Peyer's patch (tissue), 4 donors: ENCODE measurements at places on chromosomes 4 and X.

DNA sequence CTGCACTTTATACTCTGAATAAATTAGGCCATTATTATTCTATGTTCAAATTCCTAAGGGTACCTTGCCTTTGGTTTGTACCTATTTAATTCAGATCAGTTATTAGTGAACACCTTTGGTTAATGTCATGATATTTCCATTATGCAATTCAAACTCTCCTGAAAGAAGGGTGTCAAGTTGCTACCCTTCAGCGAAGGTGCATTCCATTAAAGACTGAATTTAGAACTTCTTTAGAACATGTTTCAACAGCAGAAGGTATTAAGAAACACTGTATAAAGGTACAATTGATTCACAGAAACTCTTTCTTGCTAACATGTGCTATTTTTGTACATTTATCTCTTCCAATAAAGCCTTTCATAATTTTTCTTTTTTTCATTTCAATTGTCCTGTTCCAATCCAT is 1545.4 kb upstream of the PCDH10 start:
- no peak for DNase-seq

- no peak for DNase-seq
Measured at GRCh38 chr4:177778623-177779022, 336.4 kb upstream of the AGA start.

DNA sequence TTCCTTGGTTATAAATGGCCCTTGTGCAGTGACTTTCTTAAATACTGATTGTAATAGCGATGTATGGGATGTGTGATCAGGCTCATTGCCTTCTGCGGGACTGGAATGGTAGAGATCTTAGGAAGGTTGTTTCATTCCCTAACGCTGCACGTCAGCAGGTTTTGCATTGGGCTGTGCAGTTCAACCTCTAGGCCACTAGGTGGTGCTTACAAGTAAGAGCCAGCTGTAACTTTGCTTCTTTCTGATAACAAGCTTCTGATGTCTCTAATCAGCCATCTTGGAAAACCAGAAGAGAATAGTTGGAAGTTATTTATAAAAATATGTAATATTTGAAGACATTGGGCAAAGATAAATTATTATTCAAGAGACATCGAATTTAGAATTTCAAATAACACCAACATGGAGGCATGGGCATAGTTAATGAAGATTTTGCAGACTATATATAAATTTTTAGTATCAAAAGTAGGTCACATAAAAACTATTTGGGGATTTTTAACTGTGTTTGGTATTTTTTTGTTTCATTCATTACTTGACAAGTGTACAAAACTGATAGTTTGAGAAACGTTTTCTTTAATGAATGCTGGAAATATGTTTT is 339.7 kb upstream of the PCDH7 start:
- DNase-seq, result no peak

- no peak for DNase-seq
Measured at GRCh38 chrX:23790155-23790497, 7.2 kb downstream of the SAT1 start.

GRCh38 chr4:152828122-152828521 is 48.4 kb downstream of the ARFIP1 start:
- DNase-seq, result no peak

GRCh38 chr4:28686618-28687017 is 1826.0 kb downstream of the STIM2 start:
- no peak for DNase-seq

DNA sequence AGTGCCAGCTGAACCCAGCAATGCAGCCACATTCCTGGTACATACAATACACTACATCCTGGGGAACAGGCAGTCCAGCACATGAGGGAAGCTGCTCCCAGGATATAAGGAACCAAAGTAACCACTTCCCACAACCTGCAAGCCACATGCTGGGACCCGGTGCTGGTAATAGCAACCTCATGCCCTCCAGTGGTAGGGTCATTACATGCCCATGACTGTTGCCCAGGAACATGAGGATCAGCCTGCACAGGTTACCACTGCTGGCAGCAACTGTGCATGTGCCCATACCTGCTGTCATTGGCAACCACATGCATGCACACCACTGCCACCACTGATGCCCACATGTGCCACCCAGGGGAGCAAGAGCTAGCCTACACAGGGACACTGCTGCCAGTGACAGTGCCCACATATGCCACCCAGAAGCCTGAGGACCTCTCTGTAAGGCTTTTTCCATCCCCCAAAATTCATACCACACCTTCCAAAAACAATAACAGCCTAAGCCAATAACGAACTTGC is 1982.5 kb downstream of the ARAP2 start:
- no peak for DNase-seq

DNA sequence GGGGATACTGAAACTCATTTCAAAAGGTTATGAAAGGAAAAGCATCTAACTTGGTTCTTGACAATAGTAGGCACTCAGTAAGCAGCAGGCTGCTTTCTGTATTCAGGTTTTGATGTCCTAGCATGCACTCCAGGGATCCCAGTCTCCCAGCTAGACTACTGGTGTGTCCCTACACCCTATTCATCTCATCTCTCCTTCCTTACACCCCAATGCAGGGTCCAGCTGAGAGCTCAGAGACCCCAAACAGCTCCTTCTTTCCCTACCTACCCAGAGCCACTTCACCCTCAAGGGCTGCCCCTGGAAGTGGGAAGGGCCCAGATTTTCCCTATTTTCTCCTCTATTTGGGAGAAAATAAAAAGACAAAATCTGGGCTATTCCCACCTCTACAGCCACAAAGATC is 1.6 kb upstream of the EFNB1 start:
- no peak for DNase-seq

DNA sequence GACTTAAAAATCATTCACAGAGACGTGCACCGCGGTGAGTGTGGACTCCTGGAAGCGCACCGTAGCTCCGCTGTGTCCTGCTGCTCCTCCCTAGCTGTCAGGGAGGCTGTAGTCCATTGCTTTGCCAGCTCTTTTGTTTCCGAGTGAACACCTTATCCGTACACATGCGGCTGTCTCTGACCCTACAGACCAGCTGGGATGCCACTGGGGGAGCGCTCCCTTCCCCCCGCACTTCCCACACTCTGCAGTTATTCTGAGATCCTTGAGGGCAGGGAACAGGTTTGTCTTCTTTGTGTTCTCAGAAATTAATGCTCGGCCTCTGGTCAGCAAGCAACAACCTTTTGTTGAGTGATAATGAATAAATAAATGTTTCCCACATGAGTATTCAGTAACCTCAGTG is 33.7 kb upstream of the MSANTD1 start:
- no peak for DNase-seq

DNA sequence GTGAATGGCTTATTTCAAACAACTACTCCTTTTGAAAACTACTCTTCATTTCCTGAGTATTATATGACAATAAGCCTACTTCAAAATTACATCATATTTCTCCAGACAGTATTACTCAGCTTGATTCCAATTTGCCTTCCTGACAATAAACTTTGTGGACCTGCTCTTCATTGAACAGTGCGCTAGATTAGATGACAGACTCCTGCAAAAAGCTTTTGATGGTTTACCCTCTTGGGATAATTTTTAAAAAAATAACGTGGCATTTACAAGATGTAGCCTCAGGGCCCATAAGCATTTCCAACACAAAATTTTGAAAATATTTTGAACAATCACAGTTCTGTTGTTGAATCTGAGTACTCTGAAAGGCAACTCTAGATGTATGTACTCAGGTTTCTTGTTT is 25.9 kb downstream of the MGAT4D start:
- DNase-seq, result no peak

DNA sequence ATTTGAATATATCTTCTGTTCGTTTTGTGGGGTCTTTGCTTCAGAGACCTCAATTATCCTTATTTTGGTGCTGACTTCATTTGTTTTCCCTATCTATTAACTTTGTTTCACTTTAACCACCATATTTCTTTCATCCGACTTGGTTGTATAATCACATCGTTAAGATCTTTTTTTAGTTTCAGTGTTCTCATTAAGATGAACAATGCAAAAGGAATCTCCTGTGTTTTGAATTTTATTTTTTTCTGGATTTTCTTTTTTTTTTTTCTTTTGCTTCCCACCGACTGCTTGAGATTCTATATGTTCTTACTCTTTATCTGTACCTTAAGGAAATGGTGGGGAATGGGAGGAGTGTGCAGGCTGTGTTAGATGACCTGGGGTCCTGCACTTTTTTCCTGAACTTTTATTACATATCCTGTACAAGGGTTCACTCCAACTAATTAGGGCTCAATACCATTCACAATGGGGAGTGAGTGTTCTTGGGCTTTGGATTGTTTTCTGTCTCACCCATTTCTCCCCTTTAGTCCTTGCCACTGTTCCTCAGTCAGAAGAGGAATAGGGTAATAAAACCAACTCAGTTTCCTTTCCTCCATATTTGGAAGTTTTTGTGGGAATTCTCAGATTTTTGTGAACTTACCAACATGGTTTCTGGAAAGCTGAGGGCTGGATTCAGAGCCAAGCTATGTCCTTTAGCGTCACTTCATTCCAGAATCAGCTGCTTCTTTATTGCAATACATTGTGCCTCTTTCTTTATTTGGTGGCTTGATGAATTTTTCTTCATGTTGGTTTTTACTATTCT is 43.2 kb upstream of the BMPR1B start:
- no peak for DNase-seq

GRCh38 chr4:139593091-139593564 is 37.1 kb upstream of the SETD7 start:
- no peak for DNase-seq

GRCh38 chr4:15765391-15765790 is 12.7 kb upstream of the CD38 start:
- DNase-seq, result no peak

DNA sequence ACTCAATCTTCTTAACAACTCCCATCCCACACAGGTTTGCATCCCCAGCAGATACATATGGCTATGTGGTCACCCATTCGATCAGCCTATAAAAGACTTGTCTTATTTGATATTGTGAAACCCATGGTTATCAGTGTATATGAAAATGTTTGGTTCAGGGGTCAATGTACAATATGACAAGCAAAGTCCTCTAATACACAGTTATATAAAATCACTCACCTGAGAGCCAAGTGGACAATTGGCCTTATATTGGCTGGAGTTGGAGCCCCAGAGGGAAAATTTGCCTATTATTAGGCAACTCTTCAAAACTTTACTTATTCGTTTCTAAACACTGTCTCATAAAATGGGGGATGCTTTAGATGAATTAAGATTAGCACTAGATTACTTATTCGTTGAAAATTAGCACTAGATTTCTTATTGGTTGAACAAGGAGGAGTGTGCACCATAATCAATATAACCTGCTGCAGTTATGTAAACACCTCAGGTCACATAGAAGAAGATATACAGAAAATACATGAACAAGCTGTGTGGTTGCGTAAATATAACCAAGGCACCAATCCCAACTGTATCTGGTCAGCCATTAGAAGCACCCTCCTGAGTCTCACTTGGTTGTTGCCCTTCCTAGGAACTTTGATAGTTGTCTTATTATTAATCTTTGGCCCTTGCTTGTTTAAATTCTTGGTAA is 10.7 kb upstream of the ADH4 start:
- DNase-seq, result no peak

DNA sequence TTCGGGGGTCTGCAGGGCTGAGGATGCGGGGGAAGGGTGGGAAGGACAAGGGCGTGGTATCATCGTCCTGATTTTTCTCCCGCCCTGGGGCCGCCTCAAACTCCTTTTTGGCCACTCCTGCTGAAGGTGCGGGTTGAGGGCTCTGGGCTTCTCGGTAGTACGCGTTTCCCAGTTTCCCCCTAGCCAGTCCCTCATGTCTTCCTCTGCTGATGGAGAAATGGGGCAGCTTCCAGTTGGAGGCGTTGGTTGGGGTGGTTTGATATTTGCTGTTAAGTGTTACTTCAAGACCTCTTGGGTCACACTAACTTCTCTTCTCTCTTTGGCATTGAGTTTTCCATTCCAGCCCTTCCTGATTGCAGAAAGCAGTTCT is 482 bp downstream of the GSTCD start:
- DNase-seq, result peak; percentile 54

DNA sequence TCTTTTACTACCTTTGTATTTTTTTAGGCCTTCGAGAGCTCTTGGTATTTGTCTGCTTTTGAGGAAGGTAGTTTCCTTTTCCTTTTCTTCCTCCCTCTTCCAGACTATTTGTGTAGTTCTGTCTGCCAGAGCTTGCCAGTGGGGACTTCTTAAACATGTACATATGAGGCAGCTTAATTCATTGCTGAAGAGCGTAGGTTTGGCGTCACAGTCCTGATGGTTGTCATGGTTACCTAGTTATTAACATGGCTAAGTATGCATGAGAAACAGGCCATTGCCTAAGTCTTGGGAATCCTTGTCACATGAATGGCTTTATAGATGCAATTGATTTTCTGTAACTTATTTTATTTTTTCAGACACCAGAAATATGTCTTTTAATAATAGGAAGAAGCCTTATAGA is 48.5 kb upstream of the ARMCX2 start:
- DNase-seq, result no peak

GRCh38 chrX:106401965-106402559 is 209.7 kb upstream of the RADX start:
- peak; percentile 52 for DNase-seq

DNA sequence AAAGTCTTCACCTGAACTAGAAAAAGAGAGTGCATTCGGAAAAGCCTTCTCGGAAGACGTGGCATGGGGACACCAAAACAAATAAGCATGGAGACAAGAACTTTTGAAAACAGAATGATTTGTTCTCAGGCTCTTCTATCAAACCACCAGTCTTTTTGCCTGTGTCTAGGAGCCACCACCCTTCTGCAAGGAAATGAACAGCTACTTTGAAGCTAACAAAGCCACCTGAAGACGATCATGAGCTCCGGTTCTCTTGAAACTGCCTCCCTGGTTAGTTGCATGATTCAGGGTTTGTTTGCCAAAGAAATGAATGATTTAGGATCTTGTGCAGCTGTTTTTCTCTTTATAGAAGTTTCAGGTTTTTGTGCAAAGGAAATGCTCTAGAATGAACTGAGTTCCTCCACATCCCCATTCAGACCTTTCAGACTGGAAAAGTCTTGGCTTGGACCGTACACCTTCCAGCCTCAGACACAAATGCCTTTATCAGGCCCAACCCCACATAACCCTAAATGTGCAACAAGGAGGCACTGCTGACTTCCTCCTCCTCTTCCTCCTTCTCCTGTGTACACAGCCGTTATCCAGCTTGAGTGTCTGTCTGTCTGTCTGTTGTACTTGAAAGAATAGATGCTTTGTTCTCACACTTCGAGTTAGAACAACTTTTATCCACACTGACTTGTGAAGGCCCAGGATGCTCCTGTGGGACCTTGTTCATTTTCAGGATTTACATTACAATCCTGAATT is 334.8 kb upstream of the KLF3 start:
- no peak for DNase-seq

- peak; percentile 79 for DNase-seq
Measured at GRCh38 chr4:184282251-184282713, 64.6 kb upstream of the ENPP6 start.

GRCh38 chrX:153469811-153470410 is 465 bp downstream of the HAUS7 start:
- DNase-seq, result no peak
